SK-N-SH treated with all-trans-retinoic acid at 6 μM for 48 hours (cell line): ENCODE measurements at places on chromosomes 3 and 15.

DNA sequence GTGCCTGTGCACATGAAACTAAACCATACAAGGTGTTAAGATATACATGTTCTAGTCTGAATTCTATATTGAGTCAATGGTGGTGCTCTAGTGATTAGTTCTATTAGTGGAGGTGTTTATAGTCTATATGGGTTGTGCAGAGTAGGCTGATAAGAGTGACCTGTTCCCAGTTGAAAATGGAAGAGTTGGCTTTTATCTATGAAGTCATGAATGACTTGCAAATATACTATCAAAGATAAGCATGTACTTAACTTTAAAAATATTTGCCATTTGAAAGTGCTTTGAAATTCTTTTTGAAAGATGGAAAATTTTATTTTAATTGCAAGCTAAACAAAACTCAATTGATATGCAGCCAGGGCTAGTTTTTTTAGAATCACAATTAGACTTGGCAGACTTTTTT is 150.6 kb upstream of the SGO1 start:
- ATAC-seq: no peak

DNA sequence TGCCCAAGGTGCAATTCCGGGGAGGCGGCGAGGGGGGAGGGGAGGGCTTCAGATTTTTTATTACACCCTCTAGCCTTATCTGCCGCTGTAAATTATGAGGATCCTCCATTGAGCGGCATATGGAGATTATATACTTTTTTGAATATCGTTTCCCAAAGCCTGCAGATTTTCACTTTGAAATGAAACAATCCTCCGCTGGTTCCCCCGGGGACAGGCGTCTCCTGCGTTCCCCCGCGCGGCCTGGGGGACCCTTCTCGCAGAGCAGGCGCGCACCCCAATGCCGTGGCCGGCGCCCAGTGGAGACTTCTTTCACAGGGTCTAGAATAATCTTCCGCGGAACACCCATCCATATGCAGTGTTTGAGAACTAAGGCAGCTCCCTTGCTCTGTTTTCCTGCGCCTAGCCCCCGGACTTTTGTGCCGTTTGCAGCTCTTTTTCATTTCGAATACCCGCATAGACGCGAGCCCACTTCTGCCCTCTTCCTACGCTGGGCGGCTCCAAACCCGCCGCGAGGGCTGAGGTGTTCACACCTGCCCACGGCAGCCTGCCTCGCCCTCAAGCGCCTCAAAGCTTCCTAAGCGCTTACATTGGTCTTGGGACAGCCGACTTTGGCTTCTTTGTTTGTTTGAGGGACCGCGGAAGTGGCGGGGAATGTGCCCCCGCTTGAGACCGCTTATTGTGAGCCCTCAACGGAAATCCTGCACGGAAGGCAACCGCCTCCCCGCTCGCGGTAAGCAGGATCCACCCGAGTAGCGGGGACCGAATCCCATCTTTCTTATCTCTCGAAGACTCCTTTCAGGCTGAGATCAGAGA is 7.5 kb downstream of the SOX14 start:
- peak; percentile 37 for ATAC-seq

DNA sequence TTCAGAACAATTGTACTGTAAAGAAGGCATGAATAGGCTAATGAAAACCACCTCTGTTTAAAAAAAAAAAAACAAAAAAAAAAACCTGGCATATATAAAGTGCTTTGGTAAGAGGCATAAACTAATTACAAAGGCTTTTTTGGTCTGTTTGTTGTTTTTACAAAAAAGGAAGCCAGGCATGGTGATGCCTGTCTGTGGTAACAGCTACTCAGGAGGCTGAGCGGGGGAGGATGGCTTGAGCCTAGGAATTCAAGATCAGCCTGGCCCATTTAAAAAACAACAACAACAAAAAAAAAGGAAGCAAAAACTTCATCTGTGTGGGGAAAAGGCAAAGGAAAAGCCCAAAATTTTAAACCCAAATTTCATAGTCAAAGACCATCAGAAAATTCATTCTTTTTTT is 47.0 kb downstream of the OSBPL10 start:
- no peak for ATAC-seq

- no peak for ATAC-seq
Observed at GRCh38 chr15:61141497-61142125, 87.5 kb downstream of the RORA start.

DNA sequence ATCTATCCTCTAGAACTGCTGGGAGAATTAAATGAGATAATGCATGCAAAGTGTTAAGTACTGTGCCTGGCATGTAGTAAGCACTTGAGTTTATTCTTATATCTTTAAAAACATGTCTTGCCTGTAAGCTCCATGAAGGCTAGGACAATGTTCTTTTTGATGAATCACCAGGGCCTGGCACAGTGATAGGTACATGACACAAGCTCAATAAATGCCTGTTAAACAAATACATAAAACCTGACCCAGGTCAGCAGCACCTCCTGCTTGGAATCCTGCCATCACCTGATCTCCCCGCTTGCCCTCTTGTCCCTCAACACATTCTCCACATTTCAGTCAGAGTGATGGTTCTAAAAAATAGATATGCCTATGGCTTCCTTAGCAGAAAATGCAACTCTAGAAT is 186.8 kb downstream of the CHST2 start:
- ATAC-seq: no peak

DNA sequence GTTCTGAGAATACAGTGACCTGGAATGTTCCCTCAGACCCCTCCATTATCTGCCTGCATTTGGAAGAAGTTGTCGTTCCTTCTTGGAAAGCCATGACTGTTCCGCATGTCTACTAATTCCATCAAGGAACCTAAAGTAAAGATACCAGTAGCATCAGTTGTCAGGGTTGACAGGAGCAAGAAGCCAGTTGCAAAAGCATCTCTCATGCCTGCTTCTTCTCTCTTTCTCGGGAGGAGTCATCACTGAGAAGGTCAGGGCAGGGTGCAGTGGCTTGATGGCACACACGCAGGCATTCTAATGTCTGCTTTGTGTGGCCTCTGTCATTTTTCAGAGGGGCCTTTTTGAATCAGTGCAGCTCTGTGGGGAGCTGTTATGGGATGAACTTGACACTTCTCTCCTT is 276.6 kb upstream of the TPM1 start:
- ATAC-seq: peak; percentile 13

GRCh38 chr3:53075743-53076140 is 29.9 kb upstream of the SFMBT1 start:
- no peak for ATAC-seq

- ATAC-seq: no peak
Observed at GRCh38 chr15:90617668-90618097, 88.0 kb downstream of the CRTC3 start.

DNA sequence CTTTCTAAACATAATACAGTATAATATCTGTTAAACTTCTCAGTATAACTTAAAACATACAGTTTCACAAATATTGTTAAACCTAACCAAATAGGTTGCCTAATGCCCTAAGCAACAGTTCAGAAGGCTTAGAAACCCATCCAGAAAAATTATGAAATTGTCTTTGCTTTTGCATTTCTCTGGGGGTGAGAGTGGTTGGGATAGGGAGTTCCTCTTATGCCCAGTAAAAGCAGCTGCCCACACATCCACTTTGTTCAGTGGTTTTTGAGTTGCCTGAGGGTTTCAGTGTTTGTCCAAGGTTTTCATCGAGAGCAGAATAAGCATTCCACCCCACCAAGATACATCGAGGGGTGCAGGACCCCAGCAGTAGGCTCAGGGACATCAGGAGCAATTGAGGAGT is 179.4 kb downstream of the CDIN1 start:
- no peak for ATAC-seq

DNA sequence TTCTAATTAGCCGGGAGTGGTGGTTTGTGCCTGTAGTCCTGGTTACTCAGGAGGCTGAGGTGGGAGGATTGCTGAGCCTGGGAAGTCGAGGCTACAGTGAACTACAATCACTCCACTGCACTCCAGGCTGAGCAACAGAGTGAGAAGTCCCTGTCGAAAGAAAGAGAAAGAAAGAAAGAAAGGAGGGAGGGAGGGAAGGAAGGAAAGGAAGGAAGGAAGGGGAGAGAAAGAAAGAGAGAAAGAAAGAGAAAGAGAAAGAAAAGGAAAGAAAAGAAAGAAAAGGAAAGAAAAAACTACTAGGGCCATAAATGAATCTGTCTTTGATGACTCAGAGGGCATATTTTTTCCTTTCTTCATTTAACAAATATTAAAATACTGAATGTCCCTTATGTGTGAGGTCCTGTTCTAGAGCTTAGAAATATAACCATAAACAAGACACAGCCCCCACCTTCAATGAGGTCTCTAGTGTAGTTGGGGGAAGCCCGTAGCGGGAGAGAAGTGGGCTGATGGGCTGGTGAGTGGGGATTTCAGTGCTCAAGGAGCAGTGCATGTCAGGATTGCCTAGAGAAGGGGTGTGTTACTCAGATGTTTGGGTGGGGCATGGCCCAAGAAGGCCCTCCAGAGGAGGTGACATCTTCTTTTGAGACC is 35.2 kb upstream of the PIAS1 start:
- no peak for ATAC-seq

- peak; percentile 24; the same call in 1 of the 3 replicates for ATAC-seq
Observed at GRCh38 chr3:170049146-170050000, 11.6 kb downstream of the GPR160 start.

- ATAC-seq: no peak
Observed at GRCh38 chr3:143753006-143753405, 95.3 kb downstream of the SLC9A9 start.

- ATAC-seq: peak; percentile 66
Observed at GRCh38 chr3:197791892-197792647, 1.0 kb downstream of the LRCH3 start.

- ATAC-seq: no peak
Observed at GRCh38 chr15:70602834-70603560, 160.4 kb downstream of the UACA start.

- no peak for ATAC-seq
Observed at GRCh38 chr3:44337248-44337785, 1.2 kb upstream of the TCAIM start.

GRCh38 chr15:101425787-101426365 is 63.6 kb downstream of the PCSK6 start:
- ATAC-seq: no peak

DNA sequence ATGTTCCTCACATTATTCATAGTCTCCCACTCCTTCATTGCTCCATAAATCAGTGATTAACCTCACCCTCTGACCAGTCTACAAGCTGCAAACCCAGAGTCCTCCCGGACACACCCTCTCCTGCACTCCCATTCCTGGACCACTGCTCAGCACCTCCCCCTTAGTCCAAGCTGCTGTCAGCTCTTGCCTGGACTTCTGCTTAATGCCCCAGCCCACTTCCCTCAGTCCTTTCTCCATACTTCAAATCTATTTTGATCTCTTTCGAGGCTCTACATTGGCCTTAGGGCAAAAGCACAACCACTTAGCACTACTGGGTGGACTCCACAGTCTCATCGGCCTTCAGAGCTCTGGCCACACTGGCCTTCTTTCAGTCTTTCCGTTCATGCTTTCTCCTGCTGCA is 79.4 kb upstream of the FAM98B start:
- no peak for ATAC-seq

- ATAC-seq: no peak
Observed at GRCh38 chr3:119580067-119580760, 922 bp downstream of the ADPRH start.

DNA sequence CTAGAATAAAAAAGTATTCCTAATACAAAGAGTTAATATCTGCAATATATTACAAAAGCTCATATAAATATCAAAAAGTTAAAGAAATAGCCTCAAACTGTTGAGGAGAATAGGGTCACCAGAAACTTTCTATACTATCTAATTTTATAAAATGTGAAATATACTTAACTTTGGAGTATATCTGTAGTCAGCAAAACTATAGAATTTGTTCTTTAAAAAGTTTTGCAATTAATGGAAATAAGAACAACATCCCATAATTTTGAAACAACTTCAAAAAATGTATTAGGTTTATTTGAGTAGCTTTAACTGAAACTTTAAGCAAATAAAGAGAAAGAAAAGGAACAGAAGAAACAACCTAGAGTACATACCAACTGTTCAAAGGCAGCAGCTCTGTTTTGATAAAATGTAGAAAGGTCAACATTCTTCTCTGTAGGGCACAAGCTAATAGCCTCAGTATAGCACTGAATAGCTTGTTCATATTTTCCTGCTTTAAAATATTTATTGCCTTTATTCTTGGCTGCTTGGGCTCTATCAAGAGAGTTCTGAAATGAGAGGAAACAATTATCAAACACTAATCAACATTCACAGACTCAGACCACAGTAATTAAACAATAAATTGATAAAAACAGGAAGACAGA is 14.3 kb downstream of the TOMM70 start:
- peak; percentile 73 for ATAC-seq

DNA sequence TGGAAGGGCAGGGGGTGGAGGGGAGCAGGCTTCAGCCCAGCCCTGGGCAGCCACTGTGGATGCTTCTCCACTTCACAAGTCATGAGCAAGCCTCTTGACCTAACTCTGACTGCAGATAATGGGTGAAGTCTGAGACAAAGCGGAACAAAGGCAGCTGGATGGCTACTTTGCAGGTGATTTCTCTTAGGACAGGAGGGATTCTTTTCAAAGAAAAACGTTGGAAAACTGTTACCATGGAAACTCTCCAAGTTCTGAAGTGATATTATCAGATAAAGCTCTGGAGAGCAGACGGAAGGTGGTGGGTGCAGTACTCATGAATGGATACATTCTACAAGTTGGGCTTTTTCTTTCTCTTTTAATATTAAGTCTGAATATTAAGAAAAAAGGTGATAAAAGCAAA is 254.2 kb upstream of the SLCO3A1 start:
- ATAC-seq: no peak

- peak; percentile 52 for ATAC-seq
Observed at GRCh38 chr3:111763001-111763471, 96.0 kb upstream of the PHLDB2 start.

GRCh38 chr15:69265347-69265955 is 33.3 kb upstream of the PAQR5 start:
- ATAC-seq: no peak

GRCh38 chr15:67290319-67290718 is 35.7 kb downstream of the IQCH start:
- ATAC-seq: no peak

DNA sequence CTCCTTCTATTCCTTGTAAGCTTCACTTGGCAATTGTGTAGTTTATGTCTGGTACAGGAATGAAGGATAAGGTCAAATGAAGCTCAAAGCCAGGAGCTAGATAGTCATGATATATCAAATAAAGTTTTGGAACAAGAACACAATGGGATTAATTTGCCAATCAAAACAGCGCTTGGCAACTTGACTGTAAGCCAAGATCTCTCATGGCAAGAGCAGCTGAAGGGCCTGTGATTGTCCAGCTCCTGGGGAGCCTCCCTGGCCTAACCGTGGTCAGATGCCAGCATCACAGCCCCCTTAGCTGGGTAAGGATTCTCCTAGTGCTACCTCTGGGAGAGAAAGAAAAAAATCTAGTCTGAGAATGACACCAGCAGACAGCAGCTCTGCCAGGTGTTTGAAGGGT is 97.2 kb downstream of the LIPC start:
- no peak for ATAC-seq
